ENCODE measurements at places on chromosomes 12 and 14. TPM values are rescaled to one million over a fixed set of nuclear protein-coding genes. Genes with fewer than 3 reads are reported as not detected.

GPR84 gene
- total RNA-seq, result not detected

RBMS2 gene
- 21.1 TPM for total RNA-seq

POLE2 gene
- total RNA-seq, result 5.8 TPM

MIPOL1 gene
- 14.4 TPM for total RNA-seq

IAPP gene
- not detected for total RNA-seq

KLRC1 gene
- total RNA-seq, result 0.59 TPM

NIN gene
- 20.5 TPM for total RNA-seq

ADAMTS20 gene
- not detected for total RNA-seq

MMP17 gene
- total RNA-seq, result 35.7 TPM

All from prostate gland (tissue), 2 donors.